G401 (cell line): ENCODE measurements at places on chromosomes 4 and X.

GRCh38 chrX:40644176-40644575, 3.2 kb downstream of the CXorf38 start:
- no peak for DNase-seq

DNA sequence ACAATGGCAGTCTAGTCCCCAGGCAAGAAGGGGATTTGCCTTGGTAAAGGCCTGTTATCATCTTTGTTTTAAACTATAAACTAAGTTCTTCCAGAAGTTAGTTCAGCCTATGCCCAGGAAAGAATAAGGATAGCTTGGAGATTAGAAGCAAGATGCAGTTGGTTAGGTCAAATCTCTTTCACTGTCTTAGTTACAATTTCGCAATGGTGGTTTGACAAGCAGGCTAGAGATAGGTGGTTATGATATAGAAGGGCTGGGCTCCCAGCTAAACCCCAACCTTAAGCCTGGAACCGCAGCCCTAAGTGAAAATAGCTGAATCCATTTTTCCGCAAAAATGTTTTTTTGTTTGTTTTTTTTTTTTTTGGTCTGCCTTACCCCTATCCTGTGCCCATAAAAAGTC, 41.8 kb upstream of the NEIL3 start:
- no peak for DNase-seq

- no peak for DNase-seq
These were observed 184.0 kb upstream of the GALNTL6 start for GRCh38 chr4:171629182-171629581.

- DNase-seq: no peak
These were observed 51.8 kb upstream of the ARX start for GRCh38 chrX:25067271-25068172.

GRCh38 chr4:185332575-185333464, 62.9 kb downstream of the LRP2BP start:
- no peak for DNase-seq

- DNase-seq: no peak
These were observed 122.5 kb downstream of the PTTG2 start for GRCh38 chr4:38082424-38083385.

GRCh38 chr4:12286351-12286750, 857.7 kb upstream of the HS3ST1 start:
- DNase-seq: no peak

GRCh38 chr4:137627739-137628460, 95.6 kb upstream of the PCDH18 start:
- no peak for DNase-seq

- no peak for DNase-seq
These were observed 211.6 kb upstream of the DKK2 start for GRCh38 chr4:107247738-107248137.

DNA sequence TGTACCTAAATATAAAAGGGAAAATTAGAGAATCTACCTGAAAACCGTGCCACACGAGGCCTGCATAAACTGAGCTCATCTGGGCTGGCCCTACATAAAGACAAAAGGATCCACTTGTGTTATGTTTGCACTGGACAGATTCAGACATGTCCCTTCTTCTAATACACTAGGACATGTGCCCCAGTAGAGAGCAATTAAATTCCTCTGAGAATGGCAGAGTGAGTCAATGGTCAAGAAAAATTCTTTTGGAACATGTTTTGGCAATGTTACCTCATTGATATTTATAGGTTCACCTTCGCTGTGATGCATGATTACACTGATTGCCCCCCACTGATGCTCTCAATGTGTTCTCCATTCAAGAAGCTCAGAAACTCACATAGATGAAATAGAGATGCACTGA, 95.2 kb downstream of the MANBA start:
- peak; percentile 32 for DNase-seq

- no peak for DNase-seq
These were observed 1.4 kb downstream of the IGSF1 start for GRCh38 chrX:131287560-131288179.

GRCh38 chr4:185566972-185567371, 31.7 kb upstream of the PDLIM3 start:
- DNase-seq: peak; percentile 45

- peak; percentile 52 for DNase-seq
These were observed 95.8 kb downstream of the SORBS2 start for GRCh38 chr4:185716141-185716551.

DNA sequence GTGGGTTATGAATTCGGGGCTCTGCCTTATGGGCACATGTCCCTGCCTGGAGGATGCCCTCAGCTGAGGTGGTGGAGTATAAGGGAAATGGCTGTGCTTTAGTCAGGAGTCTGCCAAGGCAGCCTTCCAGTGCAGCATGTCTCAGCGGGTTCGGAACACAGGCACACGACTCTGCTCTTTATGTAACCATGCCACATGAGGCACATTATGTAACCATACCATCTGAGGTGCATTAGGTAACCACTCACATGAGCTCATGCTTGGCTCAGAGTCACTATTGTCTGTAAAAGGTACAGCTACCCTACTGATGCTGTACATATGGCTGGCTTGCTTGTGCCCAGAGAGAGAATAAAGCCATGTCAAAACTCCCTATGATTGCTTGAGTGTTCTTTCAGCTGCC, 723.6 kb downstream of the TRAM1L1 start:
- peak; percentile 85 for DNase-seq

DNA sequence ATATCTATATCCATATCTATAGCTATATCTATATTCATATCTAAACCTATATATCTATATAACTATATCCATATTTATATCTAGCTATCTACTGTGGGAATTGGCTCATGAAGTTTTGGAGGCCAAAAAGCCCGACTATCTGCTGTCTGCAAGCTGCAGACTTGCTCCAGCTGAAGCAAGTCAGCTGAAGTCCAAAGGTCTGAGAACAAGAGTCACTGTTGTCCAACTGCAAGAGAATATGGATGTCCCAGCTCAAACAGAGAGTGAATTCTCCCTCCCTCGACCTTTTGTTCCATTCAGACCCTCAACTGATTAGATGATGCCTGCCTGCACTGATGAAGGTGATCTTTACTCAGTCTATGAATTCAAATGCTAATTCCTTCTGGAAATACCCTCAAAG, 63.3 kb upstream of the VCX start:
- no peak for DNase-seq

- no peak for DNase-seq
These were observed 69.5 kb downstream of the RTL9 start for GRCh38 chrX:110428144-110428543.

- DNase-seq: peak; percentile 95
These were observed 33.1 kb downstream of the LNX1 start for GRCh38 chr4:53558065-53558801.

DNA sequence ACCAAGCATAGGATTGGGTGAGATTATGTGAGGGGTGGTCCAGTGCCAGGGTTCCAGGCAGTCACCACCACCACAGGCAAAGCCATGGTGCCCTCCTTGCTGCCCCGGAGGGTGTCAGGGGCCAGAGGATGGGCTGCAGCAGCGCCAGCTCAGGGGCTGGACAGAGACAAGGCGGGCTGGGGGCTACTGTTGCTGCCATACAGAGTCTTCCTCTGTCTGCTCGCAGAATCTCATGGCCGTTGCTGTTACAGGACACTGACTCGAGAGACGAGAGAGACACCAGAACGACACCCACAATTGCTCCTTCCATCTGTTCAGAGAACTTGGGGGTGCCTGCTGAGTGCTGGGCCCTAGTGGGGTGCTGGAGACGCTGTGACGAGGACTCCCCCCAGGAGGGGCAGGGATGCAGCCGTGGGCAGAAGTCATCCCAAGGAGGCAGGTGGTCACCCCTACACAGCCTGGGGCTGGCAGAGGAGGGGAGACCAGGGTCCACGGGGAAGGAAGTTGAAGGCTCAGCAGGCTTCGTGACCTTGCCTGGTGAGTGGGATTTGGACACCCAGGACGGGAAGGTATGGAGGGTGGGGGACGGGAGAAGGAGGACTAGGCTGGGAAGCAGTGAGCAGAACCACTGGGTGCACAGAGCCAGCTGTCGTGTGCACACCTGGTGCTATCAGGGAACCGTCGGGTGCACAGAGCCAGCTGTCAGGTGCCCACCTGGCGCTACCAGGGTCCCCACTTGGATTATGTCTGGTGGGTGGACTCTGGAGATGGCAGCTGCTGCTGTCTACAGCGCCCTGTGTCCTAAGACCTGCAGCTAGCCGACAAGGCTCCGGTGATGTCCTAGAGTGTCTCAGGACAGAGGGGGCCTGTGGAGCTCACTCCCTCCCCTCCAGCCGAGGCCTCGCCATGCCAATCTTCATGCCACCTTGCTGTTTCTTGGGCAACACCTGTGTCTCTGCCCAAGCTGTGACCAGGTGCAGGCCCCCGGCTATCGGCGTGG, 43.9 kb upstream of the HMX1 start:
- no peak for DNase-seq

DNA sequence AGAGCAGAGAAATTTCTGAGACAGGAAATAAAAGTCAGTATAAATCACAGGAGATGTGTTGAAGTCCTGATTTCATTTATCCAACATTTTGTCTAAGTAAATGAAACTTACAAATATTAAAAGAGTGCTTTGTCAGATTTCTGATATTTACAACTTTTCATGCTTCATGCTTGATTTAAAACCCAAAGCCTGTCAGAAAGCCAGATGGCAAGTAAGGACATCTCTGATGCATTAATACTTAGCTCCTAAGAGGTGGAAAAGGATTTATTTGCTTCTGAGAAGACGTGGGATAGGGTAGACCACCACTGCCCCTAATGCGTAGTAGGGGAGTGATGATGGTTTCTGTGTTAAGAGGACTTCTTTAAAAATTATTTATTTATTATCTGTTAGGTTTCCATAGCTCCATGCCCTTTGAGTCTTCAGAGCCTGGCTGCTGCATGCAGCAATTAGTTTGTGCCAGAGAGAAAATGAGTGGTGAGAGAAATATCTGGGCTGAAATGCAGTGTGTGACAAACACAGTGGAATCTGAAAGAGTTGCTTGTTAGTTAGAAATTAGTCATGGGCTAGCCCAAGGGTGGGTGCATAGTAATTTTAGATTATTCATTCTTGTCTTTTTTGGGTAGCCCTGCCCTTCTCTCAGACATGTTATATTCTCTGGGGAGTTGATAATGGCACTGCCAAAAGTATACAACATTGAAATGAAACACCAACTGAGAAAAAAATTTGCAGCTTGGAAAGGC, 333.8 kb downstream of the C4orf33 start:
- no peak for DNase-seq

DNA sequence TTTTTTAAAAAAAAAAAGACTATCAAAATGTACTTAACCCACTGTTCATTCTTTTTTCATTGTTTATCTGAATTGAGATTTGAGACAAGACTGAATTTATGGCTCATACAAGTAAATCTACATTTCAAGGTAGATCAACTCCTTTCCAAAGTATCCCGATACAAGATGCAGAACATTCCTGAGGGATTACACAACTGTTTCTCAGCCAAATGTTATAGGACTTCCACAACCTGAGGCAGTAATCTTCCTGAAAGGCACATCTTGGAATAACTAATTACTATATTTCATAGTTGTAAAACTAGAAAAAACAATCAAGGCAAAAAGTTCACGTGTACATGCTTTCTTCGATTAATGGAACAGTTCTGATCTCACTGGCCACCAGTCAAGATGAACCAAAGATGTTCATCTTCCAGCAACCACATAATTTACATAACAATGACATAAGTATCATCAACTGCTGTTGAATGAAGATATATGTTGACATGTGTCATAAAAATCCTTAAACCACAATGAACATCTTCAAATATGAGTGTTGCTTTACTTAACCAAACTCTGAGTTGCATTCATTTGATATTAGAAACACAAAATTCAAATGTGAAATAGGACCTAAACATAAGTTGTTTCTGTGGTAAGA, 225.2 kb upstream of the DKK2 start:
- DNase-seq: no peak

GRCh38 chr4:186536285-186536684, 19.1 kb downstream of the MTNR1A start:
- DNase-seq: no peak

- no peak for DNase-seq
These were observed 14.4 kb upstream of the TLR8 start for GRCh38 chrX:12891915-12892506.

- DNase-seq: no peak
These were observed 57.2 kb downstream of the CPZ start for GRCh38 chr4:8649631-8650361.

DNA sequence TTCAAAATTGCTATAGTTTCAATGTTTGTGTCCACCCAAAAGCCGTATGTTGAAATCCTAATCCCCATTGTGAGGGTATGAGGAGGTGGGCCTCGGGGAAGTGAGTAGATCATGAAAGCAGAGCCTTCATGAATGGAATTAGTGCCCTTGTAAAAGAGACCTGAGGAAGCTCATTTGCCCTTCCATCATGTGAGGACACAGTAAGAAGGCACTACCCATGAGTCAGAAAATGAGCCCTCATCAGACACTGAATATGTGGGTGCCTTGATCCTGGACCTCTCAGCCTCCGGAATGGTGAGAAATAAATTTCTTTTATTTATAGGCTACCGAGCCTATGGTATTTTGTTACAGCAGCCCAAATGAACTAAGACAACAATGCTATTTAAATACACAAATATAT, 57.7 kb upstream of the EFHC2 start:
- DNase-seq: no peak

DNA sequence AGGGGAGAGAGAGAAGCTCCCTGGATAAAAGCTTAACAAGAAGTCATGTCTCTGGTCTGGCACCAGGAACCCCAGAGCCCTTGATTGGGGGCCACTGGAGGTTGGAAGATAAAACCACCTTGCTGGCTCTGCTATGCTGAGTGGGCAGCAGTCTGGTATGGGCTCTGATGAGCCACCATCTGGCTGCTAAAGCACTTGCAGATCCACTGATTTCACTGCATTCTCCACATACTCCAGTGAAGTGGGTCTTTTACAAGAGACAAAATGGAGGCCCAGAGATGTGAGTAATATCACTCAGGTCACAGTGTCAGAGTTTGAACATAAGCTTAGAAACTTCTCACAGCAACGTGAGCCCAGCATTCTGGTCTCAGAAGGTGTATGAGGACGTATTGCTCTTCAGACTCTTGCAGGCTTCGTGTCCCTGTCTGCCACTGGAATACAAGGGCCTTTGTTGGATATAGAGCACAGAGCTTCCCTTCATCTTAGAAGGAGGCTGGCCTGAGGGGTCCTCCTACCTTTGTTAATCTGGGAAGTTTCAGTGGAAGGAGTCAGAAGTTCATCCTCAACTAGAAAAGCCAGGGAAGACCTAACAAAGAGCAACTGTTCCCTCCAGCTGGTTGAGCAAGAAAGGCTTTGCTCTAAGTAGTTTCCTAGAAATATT, 11.8 kb downstream of the CLDN2 start:
- DNase-seq: no peak

GRCh38 chrX:69324851-69325250, 159.6 kb upstream of the PJA1 start:
- DNase-seq: no peak

DNA sequence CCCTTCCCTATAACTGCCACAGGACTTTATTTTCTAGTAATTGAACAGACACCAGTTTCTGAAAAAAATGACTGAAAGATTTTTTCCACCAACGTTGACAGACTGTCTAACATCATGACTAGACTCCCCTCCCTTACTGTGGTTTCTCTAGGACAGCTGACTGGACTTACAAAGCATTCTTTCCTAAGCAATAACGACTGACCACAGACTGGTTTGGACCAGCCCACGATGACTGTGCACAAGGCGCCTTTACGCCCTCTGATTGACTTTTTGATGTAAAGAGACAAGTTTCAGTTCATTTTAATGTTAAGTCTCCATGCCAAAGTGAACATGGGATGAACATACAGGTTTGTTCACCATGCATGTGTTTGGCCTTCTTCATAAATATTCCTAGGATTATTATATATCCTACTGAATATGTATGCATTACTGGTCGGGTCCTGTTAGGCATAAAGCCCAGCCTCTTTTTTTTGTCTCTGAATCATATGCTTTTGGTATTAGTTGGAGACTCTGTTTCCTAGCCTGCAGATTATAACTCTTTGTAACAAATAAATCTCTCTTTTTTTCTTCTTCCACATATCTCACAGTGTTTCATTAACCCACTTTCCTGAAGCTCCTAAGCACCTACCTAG, 50.5 kb upstream of the UGT2B4 start:
- no peak for DNase-seq
